ENCODE measurements at places on chromosomes 1 and 21. TPM values are rescaled to one million over a fixed set of nuclear protein-coding genes. Genes with fewer than 3 reads are reported as not detected.

The ADPRS gene
- total RNA-seq, result 19.7 TPM

The CR1L gene
- not detected for total RNA-seq

The WDR64 gene
- total RNA-seq, result not detected

The VCAM1 gene
- total RNA-seq, result 9.6 TPM

The RWDD3 gene
- total RNA-seq, result 15.5 TPM

The SERPINC1 gene
- total RNA-seq, result not detected

- H3K27me3 ChIP-seq, result no peaks in the 10 kb centered on the region
- H3K36me3 ChIP-seq, result no peaks in the 10 kb centered on the region
- no peak for DNase-seq
- no peaks in the 10 kb centered on the region for H3K4me1 ChIP-seq
Measured at GRCh38 chr1:15479654-15480347, 3.9 kb downstream of the CELA2B start.

GRCh38 chr1:145961109-145961424 lies 3.2 kb upstream of the LIX1L start:
- no peaks in the 10 kb centered on the region for H3K36me3 ChIP-seq
- H3K27ac ChIP-seq, result peak overlapping the region; percentile 94
- DNase-seq, result no peak
- no peaks in the 10 kb centered on the region for H3K27me3 ChIP-seq
- H3K4me1 ChIP-seq, result peaks cover 62% of the 10 kb centered on the region
- H3K4me3 ChIP-seq, result peak overlapping the region; percentile 85

DNA sequence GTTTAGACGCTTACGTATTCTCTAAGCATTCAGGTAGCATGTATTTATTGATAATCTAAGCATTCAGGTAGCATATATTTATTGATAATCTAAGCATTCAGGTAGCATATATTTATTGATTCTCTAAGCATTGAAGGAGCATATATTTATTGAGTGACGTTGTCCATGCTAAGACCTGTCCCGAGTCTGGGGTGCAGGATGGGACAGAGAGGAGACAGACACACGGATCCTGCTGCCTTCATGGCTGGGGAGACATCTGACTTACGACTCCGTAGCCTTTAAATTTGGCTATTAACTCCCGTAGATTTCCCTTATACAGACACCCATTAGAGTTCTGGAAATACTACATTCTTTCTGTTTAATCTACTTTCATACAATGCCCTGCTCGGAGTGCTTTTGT lies 982 bp downstream of the SCCPDH start:
- no peak for DNase-seq
- peaks cover 33% of the 10 kb centered on the region for H3K36me3 ChIP-seq
- H3K4me3 ChIP-seq, result peak overlapping the region; percentile 95
- no peaks in the 10 kb centered on the region for H3K27me3 ChIP-seq

DNA sequence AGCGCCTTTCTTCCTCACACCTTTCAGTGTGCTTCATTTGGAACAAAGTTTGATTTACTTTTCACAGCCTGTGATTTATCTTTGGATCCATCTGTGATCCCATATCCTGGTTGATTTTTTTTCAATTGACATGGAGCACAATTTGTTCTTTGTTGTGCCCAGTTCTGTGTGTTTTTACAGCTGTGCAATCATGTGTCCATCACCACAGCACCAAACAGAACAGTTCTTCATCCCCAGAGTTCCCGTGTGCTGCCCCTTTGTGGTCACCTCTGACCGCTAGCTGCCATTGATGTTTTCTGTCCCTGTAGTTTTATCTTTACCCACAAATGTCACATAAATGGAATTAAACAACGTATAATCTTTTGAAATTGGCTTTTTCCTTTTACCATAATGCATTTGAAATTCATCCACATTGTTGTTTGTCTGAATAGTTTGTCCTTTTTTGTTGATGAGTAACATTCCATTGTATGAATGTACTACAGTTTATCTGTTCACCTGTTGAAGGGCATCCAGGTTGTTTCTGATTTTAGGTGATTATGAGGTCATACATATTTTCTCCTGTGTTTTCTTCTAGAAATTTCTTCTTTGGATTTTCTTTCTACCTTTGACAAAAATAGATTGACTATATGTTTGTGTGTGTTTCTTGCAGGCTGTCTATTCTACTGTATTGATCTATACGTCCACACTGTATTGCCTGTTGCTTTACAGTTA lies 17.4 kb downstream of the MIGA1 start:
- H3K27me3 ChIP-seq, result no peaks in the 10 kb centered on the region
- peaks cover 12% of the 10 kb centered on the region for H3K4me1 ChIP-seq
- H3K36me3 ChIP-seq, result peaks cover 22% of the 10 kb centered on the region
- peak overlapping the region; percentile 35 for H3K27ac ChIP-seq

DNA sequence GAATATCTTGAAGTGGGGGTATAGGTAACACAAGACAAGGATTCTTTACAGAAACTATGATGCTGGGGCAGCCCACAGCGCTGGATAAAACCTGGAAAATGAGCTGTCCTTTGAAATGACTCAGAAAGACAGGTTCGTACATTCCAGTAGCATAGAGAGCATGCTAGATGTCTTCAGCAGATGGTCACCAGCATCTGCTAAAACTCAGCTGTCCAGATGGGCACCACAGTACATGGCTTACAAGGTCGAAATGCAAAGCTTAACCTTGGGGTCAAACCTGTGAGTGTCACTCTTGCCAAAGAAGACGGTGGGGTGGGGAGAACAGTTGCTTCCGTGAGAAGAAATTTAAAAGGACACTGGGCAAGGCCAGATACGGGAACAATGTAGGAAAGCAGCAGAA lies 41.3 kb upstream of the TRIM45 start:
- H3K4me3 ChIP-seq, result no peak overlapping the region
- no peaks in the 10 kb centered on the region for H3K27me3 ChIP-seq
- H3K27ac ChIP-seq, result no peak overlapping the region
- H3K4me1 ChIP-seq, result no peaks in the 10 kb centered on the region
- DNase-seq, result no peak

- peaks cover 5% of the 10 kb centered on the region for H3K27me3 ChIP-seq
- H3K27ac ChIP-seq, result no peak overlapping the region
- H3K4me1 ChIP-seq, result peaks cover 5% of the 10 kb centered on the region
Measured at GRCh38 chr1:159091607-159092031, 15.1 kb upstream of the AIM2 start.

DNA sequence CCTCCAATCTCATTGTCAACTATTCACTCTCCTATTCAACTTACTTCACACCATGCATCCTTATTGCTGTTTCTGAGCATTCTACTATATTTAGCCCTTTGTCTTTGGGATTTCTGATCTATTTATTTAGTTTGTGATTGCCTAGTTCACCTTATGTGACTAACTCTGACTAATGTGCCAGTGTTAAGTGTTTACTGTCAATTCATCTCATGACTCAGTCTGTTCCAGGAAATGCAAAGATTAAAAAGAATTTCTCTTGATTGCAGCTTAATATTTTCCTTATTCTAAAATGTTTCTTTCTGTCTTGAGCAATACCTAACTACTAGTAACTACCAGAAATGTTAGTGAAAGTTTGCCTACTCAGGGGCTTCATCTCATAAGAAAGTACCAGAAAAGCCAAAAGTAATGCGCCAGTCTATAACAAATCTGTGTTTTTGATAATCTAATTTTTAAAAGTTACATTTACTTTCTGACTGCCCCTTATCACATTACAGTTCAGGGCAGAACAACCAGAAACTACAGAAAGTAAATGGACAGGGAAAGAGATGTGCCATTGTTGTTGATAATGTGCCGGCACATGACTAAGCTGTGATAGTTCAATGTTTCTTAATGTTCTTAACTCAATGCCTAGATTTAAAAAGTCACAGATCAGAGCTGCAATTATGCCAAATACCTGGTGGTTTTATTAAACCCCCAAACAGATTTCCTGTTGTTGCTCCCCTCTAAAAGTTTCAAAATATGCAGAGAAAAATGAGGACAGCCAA lies 556.5 kb downstream of the PTBP2 start:
- H3K36me3 ChIP-seq, result peaks cover 20% of the 10 kb centered on the region
- DNase-seq, result no peak
- H3K27ac ChIP-seq, result peak overlapping the region; percentile 12
- peaks cover 11% of the 10 kb centered on the region for H3K4me1 ChIP-seq
- no peak overlapping the region for H3K4me3 ChIP-seq
- no peaks in the 10 kb centered on the region for H3K27me3 ChIP-seq

DNA sequence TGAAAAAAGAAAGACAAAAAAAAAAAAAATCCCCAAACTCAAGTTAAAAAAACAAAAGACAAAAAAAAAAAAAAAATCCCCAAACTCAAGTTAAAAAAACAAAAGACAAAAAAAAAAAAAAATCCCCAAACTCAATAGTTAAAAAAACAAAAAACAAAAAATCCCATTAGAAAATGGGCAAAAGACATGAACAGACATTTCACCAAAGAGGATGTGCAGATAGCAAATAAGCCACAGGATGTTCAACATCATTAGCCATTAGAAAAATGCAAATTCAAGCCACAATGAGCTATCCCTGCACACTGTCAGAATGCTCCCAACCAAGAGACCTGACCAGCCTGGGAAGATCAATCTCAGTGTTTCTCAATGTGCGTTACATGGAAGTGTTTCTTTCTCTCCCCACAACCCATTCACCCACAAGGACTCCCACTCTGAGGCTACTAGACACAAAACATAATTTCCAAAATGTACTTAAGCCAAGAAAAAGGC lies 33.9 kb downstream of the MRAP start:
- peaks cover 32% of the 10 kb centered on the region for H3K4me1 ChIP-seq
- no peak overlapping the region for H3K27ac ChIP-seq
- H3K4me3 ChIP-seq, result no peak overlapping the region
- H3K27me3 ChIP-seq, result no peaks in the 10 kb centered on the region

DNA sequence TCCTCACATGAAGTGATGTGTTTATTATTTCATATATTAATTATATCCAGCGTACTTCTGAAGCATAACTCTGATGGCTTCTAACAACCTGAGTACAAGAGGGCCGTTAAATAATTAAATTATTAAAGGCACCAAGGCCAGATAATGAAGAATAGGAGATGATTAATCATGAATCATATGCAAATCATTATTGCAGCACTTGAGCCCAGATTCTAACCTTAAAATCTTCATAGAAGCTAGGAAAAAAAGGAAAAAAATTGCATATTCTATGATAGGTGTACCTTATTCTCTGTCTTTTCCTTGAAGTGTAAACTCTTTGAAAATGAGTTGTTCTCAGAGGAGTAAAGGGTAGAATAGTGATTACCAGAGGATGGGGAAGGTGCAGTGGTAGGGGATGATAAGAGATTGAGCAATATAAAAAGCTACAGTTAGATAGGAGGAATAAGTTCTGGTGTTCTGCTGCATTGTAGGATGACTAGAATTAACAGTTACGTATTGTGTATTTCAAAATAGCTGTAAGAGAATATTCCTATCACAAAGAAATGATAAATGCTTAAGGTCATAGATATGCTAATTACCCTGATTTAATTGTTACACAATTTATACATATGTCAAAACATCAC lies 51.1 kb downstream of the SWT1 start:
- H3K27me3 ChIP-seq, result no peaks in the 10 kb centered on the region
- no peak overlapping the region for H3K4me3 ChIP-seq
- peaks cover 27% of the 10 kb centered on the region for H3K36me3 ChIP-seq
- DNase-seq, result no peak
- peaks cover 11% of the 10 kb centered on the region for H3K4me1 ChIP-seq
